Activated T-cell treated with anti-CD3 and anti-CD28 coated beads for 48 hours (primary cell): ENCODE measurements at places on chromosomes 2 and 18.
A peak's percentile ranks its signal among the peaks of the same experiment; 100 is the strongest.

DNA sequence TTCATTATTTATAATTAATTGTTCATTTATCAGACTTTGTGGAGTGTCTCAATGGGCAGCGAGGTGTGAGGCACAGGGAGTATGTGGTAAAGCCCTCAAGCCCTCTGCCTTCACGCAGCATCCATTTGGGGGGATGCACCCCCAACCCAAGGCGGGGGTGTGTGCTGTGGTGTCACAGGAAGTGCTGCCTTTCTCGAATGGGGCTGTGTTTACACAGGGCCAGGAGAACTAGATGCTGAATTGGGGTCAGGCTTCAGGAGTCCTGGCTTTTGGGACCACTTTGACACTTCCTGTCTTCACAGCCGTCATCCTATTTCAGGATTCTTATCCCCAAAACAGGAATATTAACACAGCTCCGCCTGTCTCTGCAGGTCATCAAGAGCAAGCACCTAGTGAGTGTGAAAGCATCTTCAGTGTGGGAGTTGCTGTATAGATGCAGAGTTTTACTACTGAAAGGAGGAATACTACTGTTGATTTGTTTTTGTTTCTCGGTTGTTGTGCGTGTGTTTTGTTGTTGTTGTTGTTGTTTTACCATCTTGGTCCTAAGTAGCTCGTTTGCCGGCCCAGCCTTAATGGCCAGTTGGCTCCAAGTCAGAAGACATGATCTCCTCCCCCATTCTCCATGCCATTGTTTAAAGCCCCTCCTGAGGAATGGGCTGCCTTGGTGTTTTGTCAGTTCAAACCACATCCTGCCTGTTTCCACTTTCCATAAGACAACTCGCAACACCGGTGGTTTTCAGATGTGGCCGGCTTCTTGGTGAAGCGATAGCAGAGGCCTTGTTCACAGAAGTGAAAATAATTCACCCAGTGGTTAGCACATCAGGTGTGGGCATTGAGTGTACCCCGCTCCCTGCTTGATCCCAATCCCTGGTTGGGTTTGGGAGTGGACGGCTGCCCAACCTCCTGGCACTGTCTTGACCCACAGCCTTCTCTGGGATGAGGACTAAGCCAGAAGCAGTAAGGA is 221.3 kb downstream of the BCL2 start:
- DNase-seq = no peak

DNA sequence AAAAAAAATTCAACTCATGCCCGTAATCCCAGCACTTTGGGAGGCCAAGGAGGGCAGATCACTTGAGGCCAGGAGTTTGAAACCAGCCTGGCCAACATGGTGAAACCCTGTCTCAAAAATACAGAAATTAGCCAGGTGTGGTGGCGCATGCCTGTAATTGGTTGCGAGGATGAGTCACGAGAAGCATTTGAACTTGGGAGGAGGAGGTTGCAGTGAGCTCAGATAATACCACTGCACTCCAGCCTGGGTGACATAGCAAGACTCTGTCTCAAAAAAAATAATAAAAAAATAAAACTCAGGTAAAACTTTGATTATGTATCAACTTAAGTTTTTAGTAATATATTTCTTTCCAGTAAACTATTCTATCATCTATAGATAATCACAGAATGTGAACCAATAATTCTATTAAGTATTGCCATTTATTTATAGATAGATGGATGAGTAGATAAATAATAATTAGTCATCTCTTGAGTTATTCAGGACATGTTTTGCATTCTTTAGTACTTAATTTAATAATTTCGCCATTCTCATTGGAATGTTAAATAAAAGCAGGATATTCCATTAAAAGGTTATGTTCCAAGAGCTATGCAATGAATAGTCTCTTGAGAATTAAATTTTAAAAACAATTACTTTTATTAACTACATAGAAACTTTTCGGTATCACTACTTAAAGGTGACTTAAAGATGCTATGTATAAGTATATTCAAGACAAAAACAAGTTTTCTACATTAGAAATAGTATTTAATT is 48.7 kb downstream of the WDPCP start:
- no peak for DNase-seq

DNA sequence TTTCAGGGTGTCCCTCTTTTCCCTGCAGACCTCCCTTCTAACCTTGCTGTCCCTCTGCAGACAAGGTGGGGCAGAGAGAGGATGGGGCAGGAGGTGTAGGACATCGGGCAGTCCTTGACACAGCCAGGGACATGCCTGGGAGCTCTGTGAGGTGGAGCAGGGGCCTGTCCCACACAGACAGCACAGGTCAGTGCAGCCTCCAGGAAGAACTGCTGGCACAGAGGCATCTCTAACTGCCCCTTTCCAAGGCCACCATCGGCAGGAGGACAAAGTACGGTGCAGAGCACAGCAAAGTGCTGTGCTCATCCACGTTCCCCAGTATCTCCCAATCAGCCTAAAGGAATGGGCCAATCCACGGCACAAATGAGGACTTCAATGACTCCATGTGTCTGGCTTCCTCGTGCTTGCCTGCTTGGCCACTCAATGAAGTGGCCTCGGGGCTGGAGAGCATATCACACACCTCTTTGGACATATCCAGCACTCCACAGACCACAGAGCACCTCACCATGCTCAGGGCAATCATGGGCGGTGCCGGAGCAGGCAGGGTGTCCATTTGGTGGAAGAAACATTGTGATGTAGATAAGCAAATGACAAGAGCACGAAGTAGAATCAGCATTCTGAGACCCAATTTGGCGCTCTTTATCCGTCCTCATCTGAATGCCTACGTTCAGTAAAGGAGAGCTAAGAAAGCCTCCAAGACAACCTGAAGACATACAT is 11.9 kb downstream of the CHST10 start:
- no peak for DNase-seq

- no peak for DNase-seq
Measured at GRCh38 chr2:199163613-199164458, 293.9 kb downstream of the SATB2 start.

- no peak for DNase-seq
Measured at GRCh38 chr18:69586537-69586936, 185.8 kb downstream of the DOK6 start.

- peak; percentile 64 for DNase-seq
Measured at GRCh38 chr2:170409164-170409535, 231.2 kb downstream of the MYO3B start.

DNA sequence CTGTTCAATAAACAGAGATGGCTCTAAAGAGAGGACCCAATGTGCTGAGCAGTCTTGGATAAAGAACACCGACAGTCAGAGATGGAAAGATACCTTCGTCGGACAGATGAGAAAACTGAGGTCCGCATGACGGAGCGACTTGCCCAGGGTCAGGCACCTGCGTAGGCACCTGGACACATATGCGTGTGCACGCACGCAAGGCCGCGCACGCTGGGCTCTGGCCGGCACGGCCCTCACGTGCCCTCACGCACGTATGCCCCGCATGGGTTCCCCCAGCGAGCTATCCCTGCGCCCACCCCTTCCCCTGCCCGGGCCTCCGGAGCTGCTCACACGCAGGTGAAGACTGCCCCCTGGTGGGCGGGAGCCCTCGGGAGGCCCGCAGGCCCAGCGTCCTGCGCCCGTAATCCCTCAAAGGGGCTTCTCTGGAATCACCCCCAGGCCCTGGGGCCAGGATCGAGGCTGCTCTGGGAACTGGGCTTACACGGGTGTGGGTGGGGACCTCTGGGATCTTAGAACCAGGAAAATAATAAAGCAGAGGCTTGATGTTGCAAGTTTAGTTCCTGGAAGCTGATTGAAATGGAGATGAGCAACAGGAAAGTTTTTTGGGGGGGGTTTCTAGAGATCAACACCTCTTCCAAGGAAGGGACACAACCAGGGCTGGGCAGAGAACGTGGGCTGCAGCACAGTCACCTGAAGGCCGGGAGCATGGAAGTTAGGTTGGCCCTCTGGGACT is 246.3 kb downstream of the TNS1 start:
- peak; percentile 78 for DNase-seq

DNA sequence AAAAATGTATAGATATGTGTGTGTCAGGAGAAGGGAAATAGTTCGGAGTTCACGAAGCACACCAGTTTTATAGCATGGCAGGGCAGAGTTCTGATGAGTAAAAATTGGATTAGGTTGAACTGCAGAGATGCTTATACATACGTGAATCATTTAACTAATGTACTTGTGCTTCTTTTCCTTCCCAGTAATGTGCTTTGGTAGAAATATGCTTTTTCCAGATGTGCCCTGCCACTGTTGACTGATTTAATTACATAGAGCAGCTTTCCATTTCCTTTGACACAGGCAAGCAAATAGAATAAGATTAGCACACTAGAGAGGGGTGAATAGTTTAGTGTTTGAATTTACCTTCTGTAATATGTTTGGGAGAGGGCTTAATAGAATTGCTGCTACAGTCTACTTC is 28.9 kb upstream of the ARMC9 start:
- no peak for DNase-seq

DNA sequence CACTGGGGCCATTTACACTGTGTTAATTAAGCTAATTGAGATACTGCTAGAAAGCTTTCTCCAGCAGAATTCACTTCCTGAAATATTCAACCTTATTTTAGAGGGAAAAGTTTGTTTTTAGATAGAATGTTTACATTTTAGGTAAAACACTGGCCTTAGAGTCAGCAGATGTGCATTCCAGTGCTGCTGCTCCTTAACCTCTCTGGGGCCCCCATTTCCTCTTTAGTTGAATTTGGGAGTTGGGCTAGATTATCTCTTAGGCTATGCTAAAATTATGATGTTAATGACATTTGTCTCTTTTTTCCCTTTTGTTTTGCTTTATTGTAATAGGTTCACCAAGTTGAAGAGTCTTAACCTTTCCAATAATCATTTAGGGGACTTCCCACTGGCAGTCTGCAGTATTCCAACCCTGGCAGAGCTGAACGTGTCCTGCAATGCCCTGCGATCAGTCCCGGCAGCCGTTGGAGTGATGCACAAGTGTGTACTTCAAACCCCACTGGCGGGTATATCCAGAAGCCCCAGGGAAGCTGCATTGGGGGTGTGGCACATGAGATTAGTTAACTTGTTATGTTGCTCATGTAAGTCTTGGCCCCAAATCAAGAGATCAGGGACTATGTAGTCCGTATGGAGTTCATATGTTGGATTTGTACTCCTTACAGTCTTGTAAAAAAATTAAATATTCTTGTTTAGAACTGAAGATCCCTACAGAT is 179.5 kb downstream of the PHLPP1 start:
- no peak for DNase-seq

DNA sequence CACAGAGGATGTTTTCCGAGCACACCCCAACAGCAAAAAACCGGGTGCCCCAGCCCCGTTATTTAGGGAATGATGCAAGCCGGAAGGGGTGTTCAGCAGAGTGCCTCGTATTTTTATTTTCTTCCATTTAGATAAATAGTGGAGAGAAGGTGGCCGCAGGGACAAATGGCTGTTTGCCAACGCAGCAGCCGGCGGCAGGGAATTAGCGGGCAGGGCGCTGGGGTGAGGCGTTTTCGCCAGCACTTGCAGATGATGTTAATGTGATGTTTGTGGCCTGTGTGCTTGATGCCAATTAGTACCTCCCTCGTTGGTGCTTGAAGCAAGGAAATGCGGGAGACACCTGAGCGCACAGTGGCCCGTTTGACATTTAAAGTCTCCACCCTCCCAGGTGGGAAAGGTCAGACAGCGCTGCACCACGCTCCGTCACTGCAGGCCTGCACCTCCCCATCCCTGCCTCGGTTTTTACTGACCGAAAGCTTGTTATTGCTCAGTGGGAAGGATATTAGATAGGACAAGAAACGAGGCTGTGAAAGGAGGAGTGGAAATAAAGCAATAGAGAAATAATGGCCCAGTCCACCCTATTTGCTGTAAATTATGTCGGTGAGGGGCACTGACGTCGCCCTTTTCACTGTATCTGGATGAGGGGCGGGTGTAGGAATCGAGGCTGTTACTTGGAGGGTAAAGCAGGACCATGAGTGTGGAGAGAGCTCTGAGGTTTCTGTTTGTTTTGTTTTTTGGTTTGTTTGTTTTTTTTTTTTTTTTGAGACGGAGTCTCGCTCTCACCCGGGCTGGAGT is 39.1 kb downstream of the NFATC1 start:
- no peak for DNase-seq

- no peak for DNase-seq
Measured at GRCh38 chr2:238339395-238339780, 19.1 kb downstream of the TRAF3IP1 start.

- DNase-seq = no peak
Measured at GRCh38 chr2:9846554-9846953, 3.3 kb downstream of the TAF1B start.

- no peak for DNase-seq
Measured at GRCh38 chr2:236579048-236579745, 9.6 kb downstream of the ACKR3 start.
